ENCODE measurements at places on chromosomes 7 and 10.

DNA sequence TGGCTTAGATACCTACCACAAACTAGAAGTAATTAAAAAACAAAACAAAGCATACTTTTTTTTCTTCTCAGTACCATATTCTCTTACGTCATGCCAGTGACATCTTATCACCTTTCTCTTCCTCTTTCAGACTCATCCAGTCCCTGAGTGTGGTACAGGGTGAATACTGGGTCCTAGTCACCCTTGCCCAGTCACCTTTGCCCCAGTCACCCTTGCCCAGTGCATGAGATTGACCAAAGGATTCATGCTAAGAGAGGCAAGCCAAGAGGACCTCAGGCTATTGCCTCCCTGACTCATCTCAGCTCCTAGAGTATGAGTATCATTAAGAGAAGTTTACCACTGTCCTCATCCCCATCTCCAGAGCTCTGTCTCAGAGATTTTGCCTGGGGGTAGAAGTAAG, 10.0 kb upstream of the TSPAN12 start:
- no peaks in the 10 kb centered on the region for H3K4me1 ChIP-seq
- H3K27ac ChIP-seq: no peak overlapping the region
- no peaks in the 10 kb centered on the region for H3K27me3 ChIP-seq
- H3K36me3 ChIP-seq: no peaks in the 10 kb centered on the region
- DNase-seq: no peak
- no peak overlapping the region for H3K4me3 ChIP-seq

GRCh38 chr10:99013885-99014284, 221.8 kb downstream of the HPSE2 start:
- no peak overlapping the region for H3K4me3 ChIP-seq
- no peak overlapping the region for H3K27ac ChIP-seq
- H3K27me3 ChIP-seq: no peaks in the 10 kb centered on the region
- no peak for DNase-seq

GRCh38 chr7:98250789-98251188, 1.2 kb downstream of the TECPR1 start:
- H3K4me3 ChIP-seq: peak overlapping the region; percentile 69
- H3K36me3 ChIP-seq: no peaks in the 10 kb centered on the region
- peak overlapping the region; percentile 68 for H3K27ac ChIP-seq
- peaks cover 32% of the 10 kb centered on the region for H3K4me1 ChIP-seq

DNA sequence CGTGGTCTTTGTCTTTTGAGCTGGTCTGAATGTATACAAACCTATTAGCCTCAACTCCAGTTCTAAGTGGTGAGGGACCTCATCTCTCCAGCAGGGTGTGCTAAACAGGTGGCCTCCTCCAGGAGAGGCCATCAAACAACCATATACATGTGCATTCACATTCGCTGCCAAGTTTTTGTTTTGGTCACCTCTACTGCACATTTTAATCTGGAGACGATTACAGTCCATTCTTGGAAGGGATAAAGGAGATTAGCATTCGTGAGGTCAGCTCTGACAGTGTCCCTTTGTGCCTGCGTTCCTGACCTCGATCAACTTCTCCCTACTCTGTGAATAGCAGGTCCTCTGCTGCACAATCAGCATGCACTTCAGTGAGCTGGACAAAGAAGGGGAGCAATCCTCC, 60.8 kb downstream of the RHOBTB1 start:
- DNase-seq: no peak
- no peak overlapping the region for H3K27ac ChIP-seq

GRCh38 chr7:12373580-12374263, 29.9 kb downstream of the VWDE start:
- H3K27me3 ChIP-seq: no peaks in the 10 kb centered on the region
- no peak overlapping the region for H3K27ac ChIP-seq
- no peak overlapping the region for H3K4me3 ChIP-seq

DNA sequence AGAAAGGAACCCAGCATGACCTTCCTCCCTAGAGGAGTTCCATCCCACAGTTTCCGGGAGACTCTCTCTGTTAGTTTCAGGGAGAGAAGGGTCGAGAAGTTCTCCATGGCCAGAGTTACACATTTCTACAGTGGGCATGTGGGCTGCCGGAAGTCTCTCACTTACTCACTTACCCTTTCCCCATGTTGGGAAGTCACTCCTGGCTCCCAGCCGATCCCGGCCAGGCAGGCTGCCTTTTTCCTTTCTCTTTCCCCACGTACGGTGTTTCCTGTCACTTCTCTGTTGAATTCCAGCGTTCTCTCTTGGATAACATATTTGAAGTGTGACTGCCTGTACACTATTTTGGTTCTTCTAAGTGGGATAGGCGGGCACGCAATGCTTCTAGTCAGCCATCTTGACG, 3.5 kb downstream of the TEX36 start:
- no peaks in the 10 kb centered on the region for H3K4me1 ChIP-seq
- H3K4me3 ChIP-seq: no peak overlapping the region
- DNase-seq: no peak
- H3K27me3 ChIP-seq: no peaks in the 10 kb centered on the region
- no peaks in the 10 kb centered on the region for H3K36me3 ChIP-seq

GRCh38 chr10:128125416-128125943, 743 bp downstream of the MKI67 start:
- DNase-seq: no peak
- H3K27me3 ChIP-seq: no peaks in the 10 kb centered on the region
- no peak overlapping the region for H3K27ac ChIP-seq
- H3K4me1 ChIP-seq: peaks cover 21% of the 10 kb centered on the region
- no peaks in the 10 kb centered on the region for H3K36me3 ChIP-seq

GRCh38 chr10:130177250-130177649, 41.1 kb downstream of the GLRX3 start:
- H3K4me1 ChIP-seq: no peaks in the 10 kb centered on the region
- no peak for DNase-seq
- H3K27me3 ChIP-seq: no peaks in the 10 kb centered on the region
- H3K4me3 ChIP-seq: no peak overlapping the region

- H3K27me3 ChIP-seq: no peaks in the 10 kb centered on the region
- H3K4me1 ChIP-seq: peaks cover 44% of the 10 kb centered on the region
- no peaks in the 10 kb centered on the region for H3K36me3 ChIP-seq
- no peak overlapping the region for H3K4me3 ChIP-seq
Observed at GRCh38 chr10:31757386-31757791, 171.2 kb downstream of the ARHGAP12 start.

- H3K27me3 ChIP-seq: no peaks in the 10 kb centered on the region
- no peak for DNase-seq
- no peak overlapping the region for H3K27ac ChIP-seq
- no peaks in the 10 kb centered on the region for H3K36me3 ChIP-seq
- H3K4me3 ChIP-seq: no peak overlapping the region
Observed at GRCh38 chr10:35585903-35586535, 19.1 kb upstream of the GJD4 start.

DNA sequence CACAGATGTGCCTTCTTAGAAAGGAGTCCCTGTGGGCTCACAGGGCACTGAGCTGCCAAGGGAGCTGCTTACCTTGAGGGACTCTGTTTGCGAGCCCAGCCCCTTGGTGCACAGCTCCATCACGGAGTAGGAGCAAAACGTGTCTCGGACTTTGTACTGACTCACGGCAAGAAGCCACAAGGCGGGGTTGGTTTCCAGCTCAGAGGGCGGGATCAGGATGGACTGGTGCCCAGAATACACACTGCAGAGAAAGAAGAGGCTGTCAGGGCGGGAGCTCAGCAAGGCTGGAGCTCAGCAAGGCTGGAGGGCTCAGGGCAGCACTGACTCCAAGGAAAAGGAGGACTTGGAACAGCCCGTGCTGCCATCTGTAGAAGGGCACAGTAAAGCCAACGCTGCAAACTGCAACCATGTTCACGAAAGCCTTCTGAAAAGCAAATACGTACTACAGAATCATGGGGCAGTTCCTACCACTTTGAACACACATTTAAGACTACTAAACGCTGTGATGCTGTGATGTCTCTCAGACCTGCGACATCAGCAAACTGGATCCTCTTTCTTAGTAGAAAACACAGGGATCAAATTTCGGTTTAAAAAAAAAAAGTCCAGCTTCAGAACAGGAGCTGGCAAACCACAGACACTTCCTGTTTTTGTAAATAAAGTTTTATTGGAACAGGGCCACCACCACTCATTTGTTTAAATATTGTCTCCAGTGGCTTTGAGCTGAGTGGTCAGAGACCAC, 194.3 kb downstream of the ZMYND11 start:
- H3K27ac ChIP-seq: peak overlapping the region; percentile 38
- H3K36me3 ChIP-seq: peaks cover 13% of the 10 kb centered on the region
- no peaks in the 10 kb centered on the region for H3K27me3 ChIP-seq

DNA sequence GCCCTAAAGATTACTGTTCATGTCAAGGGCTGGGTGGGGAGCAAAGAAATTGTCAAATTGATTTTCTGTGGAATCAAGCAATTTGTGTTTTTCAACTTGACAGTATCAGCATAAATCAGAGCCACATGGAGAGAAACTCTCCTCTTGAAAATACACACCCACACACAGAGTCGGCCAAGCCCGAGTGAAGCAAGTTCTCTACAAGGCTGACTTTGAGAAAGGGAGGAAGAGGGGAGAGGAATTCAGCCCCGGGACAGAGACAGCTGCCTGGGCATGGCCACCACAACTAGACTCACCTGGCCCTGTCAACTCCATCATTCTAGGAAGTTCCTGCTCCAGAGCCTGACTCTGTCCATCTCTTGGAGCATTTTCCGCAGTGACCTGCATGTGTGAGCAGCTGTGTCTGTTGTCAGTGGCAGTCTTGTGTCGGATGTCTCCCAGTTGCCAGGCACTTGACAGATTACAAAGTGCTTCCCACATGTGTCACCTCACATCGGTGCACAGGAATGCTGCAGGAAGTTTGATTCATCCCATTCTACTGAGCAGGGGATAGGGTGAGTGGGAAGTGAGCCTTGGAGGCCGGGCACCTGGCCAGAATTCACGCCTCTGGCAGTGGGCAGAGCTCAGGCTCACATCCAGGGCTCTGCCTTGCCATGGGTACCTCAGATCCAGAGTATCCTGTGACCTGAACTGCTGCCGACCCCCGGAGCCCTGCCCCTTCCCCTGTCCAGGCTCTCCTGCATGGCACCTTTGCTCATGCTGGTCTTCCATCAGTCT, 37.9 kb downstream of the ADAM12 start:
- H3K27me3 ChIP-seq: no peaks in the 10 kb centered on the region
- H3K4me1 ChIP-seq: peaks cover 9% of the 10 kb centered on the region
- DNase-seq: no peak

DNA sequence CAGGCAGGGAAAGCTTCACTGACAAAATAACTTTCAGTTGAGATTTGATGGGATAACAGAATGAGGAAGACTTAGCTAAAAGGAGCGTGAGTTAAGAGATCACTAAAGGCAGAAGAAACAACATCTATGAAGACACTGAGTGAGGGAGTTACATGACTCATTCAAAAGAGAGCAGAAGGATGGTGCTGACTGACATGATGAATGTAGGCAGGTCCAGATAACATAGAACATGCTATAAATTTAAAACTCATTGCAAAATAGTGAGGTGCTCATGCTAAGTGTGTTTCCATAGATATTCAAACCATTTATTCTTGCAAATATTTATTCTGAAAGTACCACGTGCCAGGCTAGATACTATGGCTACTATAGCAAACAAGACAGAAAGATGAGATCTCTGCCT, 116.4 kb upstream of the DGKB start:
- no peak overlapping the region for H3K4me3 ChIP-seq
- no peaks in the 10 kb centered on the region for H3K36me3 ChIP-seq
- H3K27me3 ChIP-seq: no peaks in the 10 kb centered on the region
- no peak overlapping the region for H3K27ac ChIP-seq
- H3K4me1 ChIP-seq: peaks cover 17% of the 10 kb centered on the region

DNA sequence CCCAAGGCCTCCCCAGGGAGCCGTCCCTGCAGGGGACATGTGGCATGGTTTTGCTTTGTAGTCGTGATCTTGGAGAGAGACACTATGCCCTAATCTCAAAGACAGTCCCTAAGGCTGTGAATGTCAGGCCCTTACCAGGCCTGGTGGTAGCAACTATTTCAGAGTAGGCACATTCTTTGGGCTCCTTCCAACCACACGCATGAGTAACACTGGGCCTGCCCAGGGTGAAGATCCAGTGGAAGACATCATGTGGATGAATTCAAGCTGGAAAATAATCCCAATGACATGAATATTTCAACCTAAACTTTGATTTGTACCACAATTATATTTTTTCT, 39.5 kb upstream of the INSIG1 start:
- DNase-seq: no peak
- no peaks in the 10 kb centered on the region for H3K36me3 ChIP-seq
- H3K4me3 ChIP-seq: no peak overlapping the region
- peaks cover 21% of the 10 kb centered on the region for H3K4me1 ChIP-seq
- H3K27me3 ChIP-seq: no peaks in the 10 kb centered on the region

DNA sequence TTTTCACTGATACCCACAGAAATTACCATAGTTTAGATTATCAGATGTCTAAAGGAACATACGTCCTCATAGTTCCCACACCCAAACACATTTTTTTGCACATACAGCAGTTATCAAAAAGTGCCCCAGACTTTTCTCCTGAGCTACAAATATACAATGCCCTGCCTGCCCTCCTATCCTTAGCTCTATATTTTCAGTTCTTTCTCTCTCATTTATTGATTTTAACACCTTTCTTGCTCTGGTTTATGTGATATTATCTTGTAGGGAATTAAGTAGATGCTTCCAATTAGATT, 25.1 kb upstream of the SGMS1 start:
- H3K4me3 ChIP-seq: no peak overlapping the region
- H3K27me3 ChIP-seq: no peaks in the 10 kb centered on the region
- H3K4me1 ChIP-seq: no peaks in the 10 kb centered on the region
- DNase-seq: no peak
- no peak overlapping the region for H3K27ac ChIP-seq
- H3K36me3 ChIP-seq: no peaks in the 10 kb centered on the region

DNA sequence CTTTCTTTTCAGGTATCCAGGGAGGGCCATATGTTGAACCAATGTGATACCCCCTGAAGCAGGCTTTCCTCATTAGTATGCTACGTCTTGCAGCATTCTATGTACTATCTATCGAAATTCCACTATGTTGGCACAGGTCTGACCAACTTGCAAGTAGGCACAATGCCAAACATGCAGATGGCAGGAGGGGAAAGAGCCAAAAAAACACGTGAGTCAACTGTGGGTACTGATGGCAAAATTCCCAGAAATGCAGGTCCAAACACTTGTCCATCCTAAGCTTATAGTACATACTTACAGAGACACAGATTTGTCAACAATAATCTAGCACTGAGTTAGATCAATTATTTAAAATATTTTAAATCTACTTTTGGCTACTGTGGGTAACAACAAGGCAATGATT, 394.9 kb downstream of the DGKB start:
- DNase-seq: no peak
- H3K4me3 ChIP-seq: no peak overlapping the region
- H3K27me3 ChIP-seq: no peaks in the 10 kb centered on the region
- H3K4me1 ChIP-seq: peaks cover 7% of the 10 kb centered on the region
- no peak overlapping the region for H3K27ac ChIP-seq

- DNase-seq: no peak
- peak overlapping the region; percentile 47 for H3K4me3 ChIP-seq
- no peaks in the 10 kb centered on the region for H3K36me3 ChIP-seq
- no peaks in the 10 kb centered on the region for H3K27me3 ChIP-seq
- H3K4me1 ChIP-seq: peaks cover 28% of the 10 kb centered on the region
- H3K27ac ChIP-seq: no peak overlapping the region
Observed at GRCh38 chr7:117323305-117323850, 520 bp upstream of the WNT2 start.

DNA sequence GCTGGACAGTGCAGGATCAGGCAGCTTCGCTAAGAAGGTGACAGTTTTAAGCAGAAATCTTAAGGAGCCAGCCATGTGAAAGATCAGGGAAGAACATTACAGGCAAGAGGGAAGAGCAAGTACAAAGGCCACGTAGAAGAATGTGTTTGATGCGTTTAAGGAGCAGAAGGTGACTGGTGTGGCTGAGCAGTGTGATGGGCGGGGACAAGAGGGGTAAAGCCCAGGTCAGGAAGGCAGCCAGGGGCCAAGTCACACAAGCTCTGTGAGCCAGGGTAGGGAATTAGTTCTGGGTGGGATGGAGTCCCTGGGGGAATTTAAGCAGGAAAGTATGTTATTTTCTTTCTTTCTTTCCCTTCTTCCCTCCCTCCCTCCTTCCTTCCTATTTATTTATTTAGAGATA, 166.9 kb downstream of the SH3PXD2A start:
- peaks cover 40% of the 10 kb centered on the region for H3K4me1 ChIP-seq
- peak overlapping the region; percentile 94 for H3K27ac ChIP-seq
- no peak for DNase-seq
- no peak overlapping the region for H3K4me3 ChIP-seq
- no peaks in the 10 kb centered on the region for H3K27me3 ChIP-seq
